Fibroblast of skin of abdomen (primary cell): ENCODE measurements at places on chromosomes 11 and 22.

DNA sequence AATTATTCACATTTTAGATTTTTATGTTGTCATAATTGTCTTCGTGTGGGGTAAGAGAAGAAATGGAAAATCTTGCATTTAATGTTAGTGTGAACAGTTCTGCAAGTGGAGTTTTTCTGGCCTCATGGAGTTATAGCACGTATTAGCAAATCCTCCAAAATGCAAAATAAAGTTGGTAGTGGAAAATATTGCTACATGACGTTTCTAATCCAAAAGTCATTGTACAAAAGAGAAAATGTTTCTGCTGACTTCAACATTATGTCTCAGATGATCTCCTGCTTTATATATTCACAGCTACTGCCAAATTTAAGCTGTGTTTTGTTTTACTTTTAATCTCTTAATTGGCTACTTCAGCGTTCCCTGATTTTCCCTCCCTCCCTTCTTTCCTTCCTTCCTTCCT is 1804.0 kb upstream of the RAG2 start:
- no peak for DNase-seq

GRCh38 chr22:29810216-29810615 is 27.9 kb downstream of the ASCC2 start:
- DNase-seq = no peak

DNA sequence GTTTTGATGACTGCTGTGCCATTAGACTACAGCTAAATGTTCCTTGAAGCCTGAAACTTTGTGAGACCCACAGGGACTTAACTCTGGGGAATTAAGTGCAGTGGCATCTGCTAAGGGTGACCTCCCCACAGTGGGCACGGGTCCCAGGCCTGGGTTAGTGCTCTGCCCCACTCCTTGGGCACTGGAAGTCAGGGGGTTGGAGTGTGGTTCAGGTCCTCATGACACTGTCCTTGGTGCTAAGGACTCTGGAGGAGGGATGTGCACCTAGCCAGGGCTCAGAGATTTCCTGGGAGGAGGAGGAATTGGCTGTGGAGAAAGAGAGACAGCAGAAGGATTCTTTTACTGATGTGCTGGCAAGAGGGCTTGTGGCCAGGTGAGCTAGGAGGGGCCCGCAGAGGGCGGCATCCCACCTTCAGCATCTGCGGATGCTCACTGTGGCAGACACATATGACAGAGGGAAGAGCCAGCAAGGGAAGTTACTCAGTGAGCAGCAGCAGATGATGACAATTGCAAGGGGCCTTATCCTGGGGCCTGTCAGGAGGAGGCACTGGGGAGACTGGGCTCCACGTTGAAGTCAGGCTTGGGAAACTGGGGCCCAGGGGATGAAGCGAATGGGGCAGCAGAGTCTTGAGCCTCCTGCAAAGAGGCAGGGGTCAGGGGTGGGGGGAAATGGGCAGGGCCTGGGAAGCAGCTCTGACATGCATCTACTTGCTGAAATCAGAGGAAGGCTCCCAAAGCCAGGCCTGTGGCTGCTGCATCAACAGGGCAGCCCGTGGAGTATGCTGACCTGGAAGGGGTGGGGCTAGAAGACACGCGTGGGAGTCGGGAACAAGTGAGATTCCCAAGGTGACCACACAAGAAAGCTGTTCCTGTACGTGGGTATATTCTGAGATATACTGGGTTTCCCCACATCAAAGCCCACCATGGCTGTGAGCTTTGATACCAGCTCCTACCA is 144.0 kb downstream of the MPPED1 start:
- DNase-seq = no peak

GRCh38 chr11:13760115-13760514 is 91.6 kb downstream of the FAR1 start:
- peak; percentile 14 for DNase-seq

DNA sequence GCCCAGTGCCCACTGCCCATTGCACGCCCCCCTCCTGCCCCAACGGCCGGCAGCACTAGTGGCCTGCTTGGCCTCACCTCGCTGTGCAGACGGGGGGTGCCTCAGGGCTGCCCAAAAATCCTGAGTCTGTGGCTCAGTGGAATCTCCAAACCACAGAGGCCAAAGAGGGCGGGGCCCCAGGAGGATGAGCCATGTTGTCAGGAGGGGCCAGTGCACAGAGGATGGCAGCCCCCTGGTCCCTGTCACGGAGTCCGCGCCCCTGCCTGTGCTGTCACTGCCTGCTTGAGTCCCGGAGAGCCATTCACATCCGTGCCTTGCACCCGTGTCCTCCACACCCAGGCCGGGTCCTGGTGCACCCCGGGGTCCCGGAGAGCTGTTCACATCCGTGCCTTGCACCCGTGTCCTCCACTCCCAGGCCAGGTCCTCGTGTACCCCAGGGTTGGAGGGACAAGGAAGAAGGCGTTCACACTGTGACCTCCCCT is 36.4 kb upstream of the MUC5AC start:
- no peak for DNase-seq

- no peak for DNase-seq
Measured at GRCh38 chr11:75422248-75423231, 10.5 kb downstream of the KLHL35 start.

DNA sequence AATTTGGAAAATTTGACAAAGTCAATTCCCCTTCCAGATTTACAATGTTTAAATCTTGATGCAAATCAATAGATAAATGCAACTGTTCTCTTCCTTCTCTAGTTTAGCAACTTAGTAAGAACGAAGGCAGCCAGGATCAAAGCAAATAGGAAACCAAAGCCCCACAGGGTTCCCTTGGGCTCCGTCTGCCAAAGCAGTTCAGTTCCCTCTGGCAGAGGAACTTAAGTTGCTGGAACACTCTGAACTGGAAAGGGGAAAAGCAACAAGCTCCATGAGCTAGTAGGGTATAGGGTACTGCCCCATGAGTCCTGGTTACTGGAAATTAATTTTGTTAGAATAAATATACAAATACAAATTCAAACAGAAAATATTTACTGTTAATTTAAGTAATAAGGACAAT is 91.3 kb downstream of the RELT start:
- no peak for DNase-seq

DNA sequence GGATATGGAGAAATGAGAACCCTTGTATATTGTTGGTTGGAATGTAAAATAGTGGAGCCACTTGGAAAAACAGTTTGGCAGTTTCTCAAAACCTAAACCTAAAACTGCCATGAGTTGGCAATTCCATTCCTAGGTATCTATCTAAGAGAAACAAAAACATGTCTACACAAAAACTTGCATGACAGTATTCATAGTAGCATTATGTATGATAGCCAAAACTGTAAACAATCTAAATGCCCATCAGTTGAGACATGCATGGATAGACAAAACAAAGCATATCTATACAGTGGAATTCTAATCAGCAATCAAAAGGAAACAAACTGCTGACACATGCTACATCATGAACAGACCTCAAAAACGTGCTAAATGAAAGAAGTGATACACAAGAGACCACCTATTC is 34.9 kb downstream of the TRAF6 start:
- DNase-seq = peak; percentile 21

DNA sequence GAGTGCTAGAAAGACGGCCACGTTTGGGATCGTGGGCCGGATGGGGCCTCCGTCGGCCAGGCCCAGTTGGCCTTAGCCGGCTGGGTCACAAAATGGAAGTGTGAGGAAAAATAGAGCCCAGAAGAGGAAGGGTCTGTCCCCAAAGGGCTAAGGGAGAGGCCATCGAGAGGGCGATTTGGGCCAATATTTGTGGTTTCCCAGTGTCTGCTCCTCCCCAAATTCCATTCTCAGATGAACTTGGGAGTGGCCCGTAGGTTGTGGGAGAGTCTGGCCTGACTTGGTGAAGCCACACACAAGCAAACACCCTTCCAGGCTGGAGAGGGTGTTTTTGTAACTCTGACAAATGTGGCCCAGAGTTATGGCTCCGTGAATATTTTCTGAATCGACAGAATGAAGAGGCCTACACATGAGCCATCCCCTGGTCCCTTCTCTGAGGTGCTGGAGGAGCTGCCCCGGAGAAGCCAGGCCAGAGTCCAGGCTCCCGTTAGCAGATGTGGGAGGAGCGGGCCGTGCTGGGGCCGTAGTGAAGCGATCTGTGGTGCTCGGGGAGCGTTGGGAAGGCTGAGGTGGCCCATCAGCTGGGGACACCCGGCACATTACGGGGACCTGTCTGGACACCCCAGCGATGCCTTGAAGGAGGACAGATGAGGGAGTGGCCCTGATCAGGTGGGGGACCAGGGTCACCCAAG is 73.5 kb upstream of the PPARA start:
- DNase-seq = peak; percentile 73

- DNase-seq = peak; percentile 62
Measured at GRCh38 chr11:109971184-109971523, 122.0 kb upstream of the ZC3H12C start.

- no peak for DNase-seq
Measured at GRCh38 chr11:61131186-61131585, 28.9 kb downstream of the CD5 start.

- DNase-seq = no peak
Measured at GRCh38 chr22:50299785-50300619, 7.4 kb downstream of the PLXNB2 start.

GRCh38 chr11:94576306-94576705 is 9.1 kb downstream of the PIWIL4 start:
- no peak for DNase-seq

DNA sequence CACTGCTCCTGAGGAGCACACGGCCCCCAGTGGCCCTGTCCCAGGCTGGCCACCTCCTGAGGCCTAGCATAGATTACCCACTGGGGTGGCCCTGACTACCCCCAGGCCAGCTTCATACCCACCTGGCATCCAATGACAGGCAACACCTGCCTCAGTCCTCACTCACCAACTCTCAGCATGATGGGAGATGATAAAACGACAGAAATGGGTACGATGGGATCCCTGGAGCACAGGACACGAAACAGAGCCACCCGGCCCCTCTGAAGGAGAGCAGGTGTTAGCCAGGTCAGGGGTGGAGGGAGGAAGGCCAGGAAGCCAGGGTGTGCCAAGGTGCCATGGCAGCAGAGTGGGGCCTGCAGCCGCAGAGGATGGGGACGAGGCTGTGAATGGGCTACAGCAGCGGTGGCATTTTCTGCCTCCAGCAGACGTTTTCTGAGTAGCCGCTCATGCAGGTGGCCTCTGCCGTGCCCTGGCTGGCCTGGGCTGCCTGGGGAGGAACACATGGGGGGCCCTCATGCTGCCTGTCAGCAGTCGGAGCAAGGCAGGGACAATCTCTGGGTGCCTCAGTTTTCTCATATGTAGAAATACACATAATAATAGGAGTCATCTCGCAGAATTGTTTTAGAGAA is 50.2 kb upstream of the FGF3 start:
- DNase-seq = no peak

DNA sequence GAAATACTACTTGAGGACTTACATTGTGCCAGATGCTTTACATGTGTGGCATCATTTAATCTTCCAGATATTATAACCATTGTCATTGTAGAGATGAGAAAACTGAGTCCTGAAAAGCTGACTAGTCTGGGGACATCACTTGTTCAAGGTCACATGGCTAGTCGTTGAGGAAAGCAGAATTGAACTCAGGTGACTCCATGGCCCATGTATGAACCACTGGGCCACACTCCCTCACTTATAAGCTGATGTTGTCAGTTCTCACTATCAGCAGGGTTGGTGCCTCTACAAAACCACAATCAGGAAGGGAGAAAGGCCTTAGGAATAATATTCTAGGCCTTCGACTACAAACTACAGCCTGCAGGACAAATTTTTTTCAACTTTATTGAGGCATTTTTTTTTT is 26.1 kb upstream of the ADA2 start:
- DNase-seq = no peak

- DNase-seq = peak; percentile 72
Measured at GRCh38 chr22:34814260-34815025, 251.5 kb upstream of the ISX start.

DNA sequence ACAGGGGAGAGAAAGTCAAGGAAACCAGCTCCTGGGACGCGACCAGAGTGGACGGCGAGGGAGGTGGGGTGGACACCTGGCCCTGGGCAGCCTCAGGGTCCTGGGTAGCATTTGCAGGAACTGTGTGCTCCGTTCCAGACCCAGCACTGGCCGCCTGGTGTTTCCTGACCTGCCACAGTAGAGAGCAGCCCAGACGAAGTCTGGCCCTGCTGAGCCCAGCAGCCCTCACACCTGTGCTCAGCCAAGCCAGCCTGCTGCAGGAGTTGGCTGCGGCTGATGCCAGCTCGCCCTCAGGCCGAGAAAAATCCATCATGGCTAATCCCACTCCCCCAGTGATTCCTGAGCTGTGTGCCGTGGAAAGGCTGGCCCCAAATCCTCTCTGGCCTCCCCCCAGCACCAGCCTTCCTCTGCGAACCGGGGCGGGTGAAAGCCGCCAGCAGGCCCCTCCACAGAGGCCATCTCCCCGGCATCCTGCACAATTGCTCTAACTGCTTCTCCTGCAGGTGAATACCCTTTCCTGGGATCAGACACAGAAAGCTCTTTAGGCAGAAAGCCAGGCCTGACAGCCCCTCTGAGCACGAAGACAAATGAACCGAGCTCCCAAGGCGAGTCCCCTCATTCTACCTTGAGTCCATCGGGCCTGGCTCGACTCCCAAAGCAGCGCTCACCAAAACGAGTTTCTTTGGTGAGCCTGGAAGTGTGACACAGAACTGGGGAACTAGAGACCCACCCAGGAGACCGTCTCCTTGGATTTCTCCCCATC is 88.6 kb downstream of the RTL6 start:
- DNase-seq = no peak

DNA sequence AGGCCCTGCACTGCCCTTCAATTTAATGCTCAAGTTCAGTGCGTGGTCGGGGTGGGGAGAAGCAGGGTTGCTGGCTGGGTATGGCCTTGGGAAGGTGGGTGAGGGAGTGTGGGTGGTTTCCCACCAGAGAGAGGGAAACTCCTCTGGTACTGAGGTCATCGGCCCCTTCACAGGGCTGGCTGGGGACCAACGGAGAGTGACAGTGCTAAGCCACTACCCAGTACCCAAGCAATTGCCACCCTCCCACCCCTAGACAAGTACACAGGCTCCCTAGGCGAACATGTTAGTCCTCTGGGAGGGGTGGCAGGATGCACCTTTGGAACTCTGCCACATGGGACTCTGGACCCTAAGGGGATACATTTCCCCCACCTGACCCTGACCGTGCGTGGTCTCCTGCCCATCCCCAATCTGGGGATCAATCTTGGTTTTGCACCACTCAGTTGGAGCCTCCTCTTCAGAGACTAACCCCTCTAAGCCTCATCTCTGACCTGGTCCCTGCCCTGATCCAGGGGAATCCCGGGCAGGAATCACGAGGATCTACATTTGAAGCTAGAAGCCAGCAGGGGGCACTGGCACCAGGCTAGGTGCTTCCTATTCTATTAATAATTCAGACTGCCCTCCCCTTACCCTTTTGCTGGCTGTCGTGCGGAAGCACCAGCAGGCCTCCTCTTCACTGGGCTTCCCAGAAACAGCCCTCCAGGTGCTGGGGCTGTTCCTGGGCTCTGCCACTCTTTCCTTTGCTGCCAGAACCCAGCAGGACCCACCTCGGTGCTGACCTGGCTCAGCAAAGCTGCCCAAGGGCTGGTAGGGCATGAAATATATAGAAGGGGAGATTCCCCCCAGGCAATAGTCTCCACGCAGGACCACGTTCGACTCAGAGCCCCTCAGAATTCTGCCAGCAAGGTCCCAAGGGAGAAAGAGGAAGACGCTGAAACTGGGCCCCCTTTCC is 377.7 kb downstream of the TENM4 start:
- DNase-seq = no peak
